ENCODE measurements at places on chromosomes 6 and 20.

GRCh38 chr20:54429364-54429763 lies 46.0 kb upstream of the DOK5 start:
- DNase-seq = no peak

DNA sequence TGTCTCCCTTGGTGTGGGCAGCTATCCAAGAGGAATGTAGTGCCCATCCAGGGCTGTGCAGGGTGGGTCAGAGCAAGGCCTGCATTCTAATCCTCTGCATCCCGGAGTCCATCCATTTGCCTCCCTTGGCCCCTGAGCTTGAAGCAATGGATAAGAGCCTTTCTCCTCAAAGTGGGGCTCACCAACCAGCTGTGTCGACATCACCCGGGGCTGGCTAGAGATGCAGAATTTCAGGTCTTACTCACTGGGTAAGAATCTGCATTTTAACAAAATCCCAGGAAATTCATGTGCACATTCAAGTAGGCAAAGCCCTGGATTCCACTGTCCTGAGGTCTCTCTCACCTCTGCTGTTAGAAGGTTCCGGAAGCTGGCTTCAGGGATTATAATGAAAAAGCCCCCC lies 95.3 kb downstream of the MDGA1 start:
- DNase-seq = no peak

- DNase-seq = no peak
These were observed 19.4 kb downstream of the NQO2 start for GRCh38 chr6:3019065-3019464.

DNA sequence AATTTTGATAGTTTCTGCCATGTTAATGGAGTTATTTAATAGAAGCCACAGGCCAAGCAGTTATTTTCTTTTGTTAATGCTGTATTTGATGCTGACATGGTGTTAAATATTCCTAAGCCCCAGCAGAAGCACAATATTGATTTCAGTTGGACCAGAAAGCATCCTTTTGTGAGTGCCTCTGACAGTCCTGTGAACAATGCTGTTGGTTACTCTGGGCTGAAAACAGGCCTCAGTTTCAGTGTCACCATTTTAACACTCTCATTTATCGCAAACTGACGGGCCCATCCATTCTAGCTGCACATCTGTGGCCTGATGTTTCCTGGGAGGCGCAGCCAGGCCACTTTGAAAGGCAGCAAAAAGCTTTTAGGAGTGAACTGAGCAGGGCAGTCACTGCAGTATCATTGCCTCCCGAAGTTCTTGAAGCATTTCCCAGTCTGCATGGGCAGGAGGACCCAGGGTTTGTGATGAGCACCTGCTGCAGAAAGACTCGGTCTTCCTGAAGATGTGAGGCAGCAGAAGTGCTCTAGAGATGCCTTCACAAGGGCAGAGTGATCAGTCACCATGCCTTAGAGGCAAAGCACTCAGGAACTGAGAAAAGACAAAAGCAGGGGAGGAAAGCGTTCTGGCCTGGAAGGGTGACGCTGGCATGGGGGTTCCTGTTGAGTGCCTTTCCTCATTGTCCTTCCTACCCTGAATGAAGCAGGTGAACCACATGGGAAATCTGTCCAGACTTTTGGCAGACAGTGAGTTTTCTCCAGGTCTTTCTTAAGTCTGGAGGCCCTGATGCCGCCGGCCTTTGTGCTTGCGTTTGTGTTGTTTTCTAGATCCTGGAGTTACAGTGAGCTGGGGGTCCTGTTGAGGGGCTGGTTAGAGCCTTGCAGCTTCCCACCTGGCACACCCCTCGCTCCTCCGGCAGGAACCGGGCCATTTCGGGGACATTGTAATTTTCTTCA lies 74.0 kb downstream of the ZDHHC14 start:
- DNase-seq = no peak

- DNase-seq = no peak
These were observed 96.0 kb downstream of the CEBPB start for GRCh38 chr20:50286609-50287008.

DNA sequence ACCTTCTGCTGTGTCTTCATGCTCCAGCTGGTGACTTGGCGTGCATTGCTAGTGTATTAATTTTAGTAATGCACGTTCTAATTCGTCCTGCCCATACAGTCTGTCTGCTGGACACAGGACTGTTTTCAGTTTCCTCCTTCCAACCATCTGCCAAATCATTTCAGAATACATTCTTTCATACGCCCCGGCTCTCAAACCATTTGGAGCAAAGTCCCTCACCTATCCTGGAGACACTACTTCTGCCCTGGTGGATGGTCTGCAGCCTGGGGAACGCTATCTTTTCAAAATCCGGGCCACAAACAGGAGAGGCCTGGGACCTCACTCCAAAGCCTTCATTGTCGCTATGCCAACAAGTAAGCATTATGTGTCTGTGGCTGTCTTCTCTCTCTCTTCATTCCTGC lies 60.5 kb downstream of the FNDC1 start:
- no peak for DNase-seq

GRCh38 chr6:33737267-33738026 lies 9.3 kb downstream of the IP6K3 start:
- DNase-seq = peak; percentile 52

DNA sequence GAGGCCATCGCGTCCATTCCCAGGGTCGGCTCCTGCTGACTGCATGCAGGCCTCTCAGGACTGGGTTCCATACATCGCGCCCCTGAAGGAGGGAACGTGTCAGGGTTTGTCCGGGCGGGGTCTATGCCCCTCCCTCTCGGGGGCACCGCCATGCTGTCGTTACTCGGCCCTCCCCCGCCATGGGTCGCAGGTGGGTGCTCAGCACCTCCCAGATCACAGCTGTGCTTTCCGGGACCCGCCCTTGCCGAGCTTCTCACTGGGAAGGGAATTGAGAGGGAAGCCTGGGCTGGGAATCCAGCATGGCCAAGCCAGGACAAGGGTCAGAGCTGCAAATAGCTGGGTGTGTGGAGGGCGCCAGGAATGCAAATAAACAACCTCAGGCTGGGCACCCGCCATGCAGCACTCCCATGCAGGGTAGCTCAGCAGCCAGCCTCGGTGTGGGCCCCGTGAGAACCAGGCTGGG lies at the start of gene FRMD1:
Gene FRMD1, minus strand, starts transcription at position 270 of the 463 bp plus-strand sequence. Its CDS starts 118 bp downstream, at position 152.
- DNase-seq = no peak

- no peak for DNase-seq
These were observed 70.6 kb downstream of the CTNNBL1 start for GRCh38 chr20:37764333-37764935.

GRCh38 chr6:117469356-117469755 lies 13.1 kb upstream of the DCBLD1 start:
- DNase-seq = no peak

DNA sequence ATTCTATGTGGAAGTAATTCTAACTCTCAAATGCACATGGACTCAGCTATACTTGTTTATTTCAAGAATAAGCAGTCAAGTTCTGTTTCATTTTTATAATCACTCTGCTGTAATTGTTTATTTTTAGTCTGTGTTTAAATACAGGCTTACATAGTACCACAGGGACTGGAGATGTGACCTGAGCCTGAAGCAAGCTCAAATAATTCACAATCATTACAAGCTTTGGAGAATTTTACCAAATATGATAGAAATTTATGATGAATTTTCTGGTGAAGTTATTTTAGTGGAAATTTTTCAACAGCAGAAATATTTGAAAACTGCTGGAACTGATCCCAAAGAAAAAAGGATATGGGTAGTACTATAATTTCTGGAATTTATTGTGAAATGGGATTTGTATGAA lies 41.6 kb upstream of the DSE start:
- DNase-seq = no peak

- no peak for DNase-seq
These were observed 67.1 kb upstream of the SLC22A23 start for GRCh38 chr6:3523966-3524365.

- DNase-seq = no peak
These were observed 18.9 kb downstream of the MKKS start for GRCh38 chr20:10415013-10415650.

- DNase-seq = no peak
These were observed 100.1 kb upstream of the ADTRP start for GRCh38 chr6:11878735-11879134.

- DNase-seq = no peak
These were observed 3.3 kb upstream of the PGK2 start for GRCh38 chr6:49790341-49790740.

DNA sequence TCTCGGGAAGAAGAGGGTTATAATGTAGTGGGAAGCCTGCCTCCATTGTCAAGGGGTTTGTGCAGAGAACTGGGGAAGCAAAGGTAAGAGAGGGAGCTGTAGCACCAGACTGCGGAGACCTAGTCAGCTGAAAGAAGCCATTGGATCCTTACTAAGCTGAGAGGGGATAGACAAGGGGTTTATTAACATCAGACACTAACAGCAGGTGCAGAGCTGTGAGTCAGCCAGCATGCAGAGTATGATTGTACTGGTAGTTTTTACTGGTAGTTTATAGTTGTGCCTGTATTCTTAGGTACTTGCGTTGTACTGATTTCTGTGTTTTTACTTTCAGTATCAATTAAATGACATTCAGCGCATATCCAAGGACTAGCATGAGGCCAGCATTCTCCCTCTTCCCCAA lies 17.8 kb upstream of the COL19A1 start:
- DNase-seq = no peak

DNA sequence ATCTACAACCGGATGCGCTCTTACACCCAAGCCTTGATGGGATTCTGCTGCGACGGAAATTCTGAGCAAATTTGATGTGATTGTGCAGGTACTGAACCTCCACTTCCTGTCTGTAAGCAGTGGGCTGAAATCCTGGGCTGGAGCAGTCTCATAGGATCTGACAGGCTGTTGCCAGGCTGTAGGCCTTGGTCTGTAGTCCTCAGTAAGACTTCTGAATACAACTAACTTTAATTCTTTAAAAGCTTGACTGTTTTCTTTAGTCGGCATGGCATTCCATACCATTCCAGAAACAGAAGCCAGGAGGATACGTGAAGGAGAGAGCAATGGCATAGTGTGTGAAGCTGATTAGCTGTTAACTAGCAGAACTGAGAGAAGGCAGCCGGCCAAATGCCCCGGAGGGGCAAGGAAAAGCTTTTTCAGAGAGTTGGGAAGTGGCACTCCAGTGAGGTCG lies 68.3 kb downstream of the ADTRP start:
- no peak for DNase-seq

- no peak for DNase-seq
These were observed 108.5 kb downstream of the MAP3K4 start for GRCh38 chr6:161100072-161100471.

DNA sequence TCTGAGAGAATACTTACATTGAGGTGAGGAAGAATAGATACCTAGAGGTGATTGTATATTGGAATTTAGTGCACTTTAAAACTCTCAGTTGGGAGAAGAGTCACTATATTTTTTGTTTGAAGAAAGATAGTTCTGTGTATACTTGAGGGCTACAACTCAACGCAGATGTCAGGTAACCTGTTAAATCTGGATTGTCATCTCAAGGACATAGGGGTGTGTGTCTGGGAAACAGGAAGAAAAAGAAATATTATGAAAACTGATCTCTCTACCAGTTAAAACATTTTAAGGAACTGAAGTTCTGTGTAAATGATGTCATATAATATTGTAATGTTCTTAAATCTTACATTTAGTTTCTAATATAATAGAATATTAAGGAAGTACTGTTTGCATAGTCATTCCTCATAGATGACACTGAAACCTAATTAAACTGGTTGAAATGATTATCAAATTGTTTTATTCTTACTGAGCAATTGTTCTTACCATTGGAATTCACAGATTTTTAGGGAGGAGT lies 86.2 kb downstream of the SMAP1 start:
- DNase-seq = no peak

All from pancreas (tissue), 10 donors.